ENCODE measurements at places on chromosomes 12 and 14.

- no peak for DNase-seq
Observed at GRCh38 chr12:58363971-58364370, 422.6 kb downstream of the ATP23 start.

GRCh38 chr12:82414926-82415325, 56.6 kb downstream of the METTL25 start:
- DNase-seq: no peak

DNA sequence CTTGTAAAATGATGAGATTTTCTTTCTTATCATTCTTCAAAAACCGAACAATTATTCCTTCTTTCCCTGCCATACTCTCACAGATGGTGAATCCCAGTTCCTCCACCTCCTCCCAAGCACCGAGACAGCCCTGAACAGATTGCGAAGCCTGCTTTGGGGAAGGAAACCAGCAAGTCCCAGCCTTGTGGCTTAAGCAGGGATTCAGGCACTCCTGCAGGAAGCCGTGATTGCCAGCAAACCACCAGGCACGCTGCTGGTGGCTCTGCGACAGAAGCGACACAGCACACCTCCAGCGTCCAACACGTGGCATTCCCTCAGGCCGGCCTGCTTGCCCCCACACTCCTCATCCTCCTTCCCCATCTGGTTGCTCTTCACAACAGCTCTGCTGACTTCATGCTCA, 237.7 kb downstream of the GXYLT1 start:
- no peak for DNase-seq

- no peak for DNase-seq
Observed at GRCh38 chr12:50634379-50634778, 129.5 kb upstream of the ATF1 start.

- no peak for DNase-seq
Observed at GRCh38 chr12:41992022-41992421, 152.7 kb downstream of the GXYLT1 start.

DNA sequence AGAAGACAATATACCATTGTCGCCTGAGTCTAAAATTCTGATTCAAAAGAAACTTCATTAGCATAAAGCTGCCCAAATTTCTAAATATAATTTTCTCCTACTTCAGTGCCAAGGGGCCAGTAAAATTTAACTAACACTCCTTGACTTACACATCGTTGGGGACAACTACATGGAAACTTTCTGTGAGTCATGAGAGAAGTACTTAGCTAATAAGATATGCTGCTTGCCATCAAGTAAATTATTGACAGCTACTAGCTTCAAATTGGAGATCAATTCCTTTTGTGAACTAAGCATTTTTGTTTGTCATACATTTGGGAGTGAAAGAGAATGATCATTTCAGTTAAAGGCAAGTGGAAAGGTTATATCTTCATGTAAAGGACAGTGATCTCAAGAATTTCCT, 373.3 kb downstream of the MDGA2 start:
- DNase-seq: no peak

- no peak for DNase-seq
Observed at GRCh38 chr12:48265777-48266176, 62.7 kb upstream of the OR10AD1 start.

DNA sequence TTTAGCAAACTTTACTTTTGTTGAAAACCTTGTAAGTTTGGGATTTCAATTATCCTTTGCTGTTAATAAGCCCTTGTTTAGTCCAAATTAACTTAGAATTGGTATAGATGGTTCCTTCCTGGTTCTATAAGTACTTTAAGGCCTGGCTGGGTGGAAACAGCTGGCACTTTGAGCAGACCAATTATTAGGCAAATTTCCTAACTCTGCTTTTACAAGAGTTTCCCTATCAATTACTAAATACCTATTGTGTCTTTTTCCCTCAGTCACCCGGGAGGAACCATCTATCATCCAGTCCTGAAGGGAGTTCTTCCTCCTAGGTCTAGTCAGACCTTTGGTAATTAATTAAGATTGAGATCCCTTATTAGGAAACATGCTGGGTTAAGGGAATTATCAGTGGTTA, 138.0 kb downstream of the SLC38A6 start:
- no peak for DNase-seq

- no peak for DNase-seq
Observed at GRCh38 chr14:75368333-75368732, 59.5 kb upstream of the JDP2 start.

DNA sequence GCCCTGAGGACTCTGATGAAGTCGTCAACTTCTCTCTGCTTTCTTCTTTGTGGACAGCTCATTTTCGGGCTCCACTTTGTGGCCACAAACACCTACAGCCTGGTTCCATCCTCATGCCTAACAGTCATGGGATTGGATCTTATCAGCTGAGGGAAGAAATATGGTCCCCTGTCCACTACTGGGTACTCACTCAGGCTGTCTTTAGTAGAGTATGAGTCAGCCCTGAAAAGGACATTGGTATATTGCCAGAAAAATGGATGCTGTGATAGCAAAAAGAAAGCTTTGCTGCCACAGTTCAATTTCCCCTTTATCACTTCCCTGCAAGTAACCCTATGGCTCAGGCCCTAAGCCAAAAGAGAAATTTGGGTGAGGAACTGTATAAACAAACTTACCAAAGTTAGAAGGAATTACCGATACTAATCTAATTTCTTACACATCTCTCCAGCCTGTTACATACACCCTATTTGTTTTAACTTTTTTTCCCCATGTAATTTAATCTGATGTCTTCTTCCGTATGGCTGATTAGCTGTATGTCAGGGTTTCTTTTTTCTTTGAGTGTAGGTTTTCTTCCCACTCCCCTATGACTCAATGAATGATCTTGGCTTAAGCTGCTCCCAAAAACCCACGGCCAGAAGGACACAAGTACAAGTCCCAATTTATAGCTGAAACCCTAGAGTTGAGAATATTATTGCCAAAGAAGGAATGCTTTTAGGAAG, 29.1 kb downstream of the MTHFD1 start:
- no peak for DNase-seq

- DNase-seq: no peak
Observed at GRCh38 chr12:96431067-96431466, 30.8 kb upstream of the CDK17 start.

DNA sequence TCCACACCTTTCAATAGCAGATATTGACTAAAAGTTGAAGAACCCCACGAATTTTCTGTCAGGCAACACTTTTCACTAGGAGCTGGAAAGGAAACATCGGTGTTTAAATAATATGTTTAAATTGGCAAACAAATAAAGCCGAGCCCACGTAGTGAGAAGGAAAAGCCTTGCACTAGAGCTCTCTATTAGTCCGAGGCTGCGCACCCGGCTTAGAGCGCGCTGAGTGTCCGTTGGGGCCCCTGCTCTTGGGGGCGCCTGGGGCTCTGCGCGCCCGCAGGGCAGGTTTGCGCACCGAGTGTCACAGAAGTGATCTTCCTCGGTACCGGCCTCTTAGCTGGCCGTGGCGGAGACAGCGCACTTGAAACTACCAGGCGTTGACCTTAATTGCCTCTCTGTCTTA, 6.4 kb downstream of the TTC6 start:
- no peak for DNase-seq

DNA sequence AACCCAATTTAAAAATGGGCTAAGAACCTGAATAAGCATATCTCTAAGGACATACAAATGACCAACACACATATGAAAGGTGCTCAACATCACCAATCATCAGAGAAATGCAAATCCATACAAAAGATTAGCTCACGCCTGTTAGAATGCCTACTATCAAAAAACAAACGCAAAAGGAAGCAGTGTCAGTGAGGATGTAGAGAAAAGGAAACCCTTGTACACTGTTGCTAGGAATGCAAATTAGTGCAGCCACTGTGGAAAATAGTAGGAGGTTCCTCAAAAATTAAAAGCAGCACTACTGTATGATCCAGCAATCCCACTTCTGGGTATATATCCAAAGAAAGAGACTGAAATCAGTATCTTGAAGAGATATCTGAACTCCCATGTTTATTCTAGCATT, 133.0 kb downstream of the CPNE8 start:
- DNase-seq: no peak

GRCh38 chr12:96108321-96108720, 72.9 kb upstream of the LTA4H start:
- DNase-seq: no peak

DNA sequence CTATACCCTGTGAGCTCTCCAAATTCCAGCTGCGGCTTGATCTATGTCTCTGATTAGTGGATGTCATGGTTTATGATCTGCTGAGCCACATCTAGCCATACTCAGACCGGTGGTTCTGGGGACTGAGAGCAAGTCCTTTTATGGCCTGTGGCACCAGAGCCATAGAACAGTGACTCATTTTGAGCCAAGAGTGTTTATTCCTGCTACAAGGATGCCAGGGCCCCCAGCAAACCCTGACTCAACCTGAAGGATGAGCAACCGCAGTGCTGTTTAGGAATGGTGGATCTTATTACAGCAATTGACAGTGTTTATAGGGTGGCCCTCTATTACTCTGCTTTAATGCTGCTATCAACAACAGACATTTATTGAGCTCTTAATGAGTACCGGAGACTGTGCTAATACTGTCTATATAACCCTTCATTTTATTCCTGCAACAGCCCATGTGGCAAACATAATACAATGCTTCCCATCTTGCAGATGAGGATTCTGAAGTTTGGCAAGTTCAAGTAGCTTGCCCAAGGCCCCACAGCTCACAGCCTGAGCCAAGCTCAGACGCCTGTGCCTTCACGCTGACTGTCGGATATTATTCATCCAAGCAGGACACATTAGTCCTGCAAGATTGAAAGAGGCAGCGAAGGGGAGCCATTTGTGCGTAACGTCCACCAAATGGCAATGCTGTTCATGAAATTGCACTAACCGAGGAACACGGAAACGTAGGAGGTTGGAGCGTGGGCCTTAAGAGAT, 273.6 kb upstream of the PWP1 start:
- DNase-seq: no peak
